ENCODE measurements at places on chromosomes 7 and 10.

GRCh38 chr7:114790521-114790920, 131.4 kb upstream of the MDFIC start:
- H3K27ac ChIP-seq, result peak overlapping the region; percentile 53
- no peak overlapping the region for H3K4me3 ChIP-seq
- no peaks in the 10 kb centered on the region for H3K36me3 ChIP-seq
- H3K4me1 ChIP-seq, result peaks cover 13% of the 10 kb centered on the region
- DNase-seq, result no peak
- no peaks in the 10 kb centered on the region for H3K27me3 ChIP-seq

GRCh38 chr7:92158660-92159575, 20.0 kb downstream of the LRRD1 start:
- no peaks in the 10 kb centered on the region for H3K36me3 ChIP-seq
- no peak overlapping the region for H3K27ac ChIP-seq
- H3K4me1 ChIP-seq, result peaks cover 8% of the 10 kb centered on the region
- DNase-seq, result no peak
- peaks cover 3% of the 10 kb centered on the region for H3K27me3 ChIP-seq

GRCh38 chr10:13686331-13686752, 99.6 kb downstream of the PRPF18 start:
- H3K4me3 ChIP-seq, result no peak overlapping the region
- H3K4me1 ChIP-seq, result peaks cover 26% of the 10 kb centered on the region
- H3K36me3 ChIP-seq, result peaks cover 5% of the 10 kb centered on the region
- DNase-seq, result no peak
- no peaks in the 10 kb centered on the region for H3K27me3 ChIP-seq
- H3K27ac ChIP-seq, result no peak overlapping the region

DNA sequence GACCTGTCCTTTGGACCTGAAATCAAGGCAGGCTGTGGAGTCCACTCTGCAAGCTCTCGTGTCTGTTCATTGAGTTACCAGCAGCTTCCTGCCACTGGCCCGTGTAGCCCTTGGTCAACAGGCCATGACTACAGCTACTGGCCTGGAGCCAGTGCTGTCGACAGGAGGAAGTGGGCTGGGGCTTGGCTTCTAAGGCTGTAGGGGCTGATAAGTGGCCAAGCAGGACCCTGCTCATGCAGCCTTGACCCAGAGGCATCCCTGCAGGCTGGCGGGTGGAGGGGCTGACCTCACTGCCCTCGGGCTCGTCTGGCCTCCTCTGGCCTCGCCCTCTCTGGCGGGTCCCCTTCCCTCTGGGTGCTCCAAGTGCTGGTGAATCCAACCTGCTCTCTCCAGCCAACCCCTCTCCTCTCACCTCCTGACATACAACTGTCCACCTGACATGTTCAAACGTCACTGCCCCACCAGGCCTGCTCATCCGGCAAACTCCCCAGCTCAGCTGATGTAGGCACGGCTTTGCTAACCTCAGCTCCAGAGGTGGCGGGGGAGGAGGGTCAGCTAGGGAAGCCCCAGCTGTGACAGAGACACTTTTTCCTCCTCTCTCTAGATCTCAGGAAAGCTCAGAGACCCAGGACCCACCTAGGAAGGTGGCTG, 188.6 kb upstream of the LYZL2 start:
- H3K4me1 ChIP-seq, result no peaks in the 10 kb centered on the region
- DNase-seq, result no peak
- no peak overlapping the region for H3K27ac ChIP-seq
- no peak overlapping the region for H3K4me3 ChIP-seq

- H3K4me3 ChIP-seq, result no peak overlapping the region
- H3K27me3 ChIP-seq, result no peaks in the 10 kb centered on the region
- no peak overlapping the region for H3K27ac ChIP-seq
- H3K36me3 ChIP-seq, result no peaks in the 10 kb centered on the region
- no peaks in the 10 kb centered on the region for H3K4me1 ChIP-seq
- DNase-seq, result no peak
Measured at GRCh38 chr7:90692947-90693346, 96.8 kb downstream of the CDK14 start.

GRCh38 chr7:145398758-145399157, 562.9 kb upstream of the TPK1 start:
- no peak overlapping the region for H3K4me3 ChIP-seq
- no peaks in the 10 kb centered on the region for H3K36me3 ChIP-seq
- no peaks in the 10 kb centered on the region for H3K4me1 ChIP-seq

GRCh38 chr7:44460325-44460724, 30.1 kb downstream of the NUDCD3 start:
- no peak for DNase-seq
- peaks cover 55% of the 10 kb centered on the region for H3K36me3 ChIP-seq
- peak overlapping the region; percentile 13 for H3K27ac ChIP-seq
- no peaks in the 10 kb centered on the region for H3K27me3 ChIP-seq
- peaks cover 14% of the 10 kb centered on the region for H3K4me1 ChIP-seq

DNA sequence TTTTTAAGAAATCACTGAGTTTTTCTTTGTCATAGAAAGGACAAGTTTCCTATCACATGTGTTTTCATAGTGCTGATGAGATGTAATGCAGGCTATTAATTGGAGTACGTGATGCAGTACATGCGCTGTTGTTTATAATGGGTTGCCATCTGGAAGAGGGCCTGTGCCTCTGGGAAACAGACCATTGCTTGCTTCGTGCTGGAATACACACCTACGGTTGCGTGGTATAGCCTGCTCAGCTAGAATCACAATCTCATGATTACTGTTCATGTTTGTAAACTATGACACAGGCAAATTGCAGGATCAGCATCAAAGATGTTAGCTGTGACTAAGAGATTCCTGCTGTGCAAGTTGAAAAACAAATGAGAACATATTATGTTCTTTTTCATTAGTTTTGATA, 107.2 kb upstream of the STEAP1B start:
- H3K4me3 ChIP-seq, result no peak overlapping the region
- no peaks in the 10 kb centered on the region for H3K27me3 ChIP-seq
- H3K36me3 ChIP-seq, result no peaks in the 10 kb centered on the region
- H3K4me1 ChIP-seq, result peaks cover 3% of the 10 kb centered on the region
- H3K27ac ChIP-seq, result no peak overlapping the region

- no peaks in the 10 kb centered on the region for H3K36me3 ChIP-seq
- H3K27ac ChIP-seq, result no peak overlapping the region
- H3K4me3 ChIP-seq, result no peak overlapping the region
- H3K4me1 ChIP-seq, result no peaks in the 10 kb centered on the region
Measured at GRCh38 chr7:47197486-47197885, 384.4 kb downstream of the TNS3 start.

DNA sequence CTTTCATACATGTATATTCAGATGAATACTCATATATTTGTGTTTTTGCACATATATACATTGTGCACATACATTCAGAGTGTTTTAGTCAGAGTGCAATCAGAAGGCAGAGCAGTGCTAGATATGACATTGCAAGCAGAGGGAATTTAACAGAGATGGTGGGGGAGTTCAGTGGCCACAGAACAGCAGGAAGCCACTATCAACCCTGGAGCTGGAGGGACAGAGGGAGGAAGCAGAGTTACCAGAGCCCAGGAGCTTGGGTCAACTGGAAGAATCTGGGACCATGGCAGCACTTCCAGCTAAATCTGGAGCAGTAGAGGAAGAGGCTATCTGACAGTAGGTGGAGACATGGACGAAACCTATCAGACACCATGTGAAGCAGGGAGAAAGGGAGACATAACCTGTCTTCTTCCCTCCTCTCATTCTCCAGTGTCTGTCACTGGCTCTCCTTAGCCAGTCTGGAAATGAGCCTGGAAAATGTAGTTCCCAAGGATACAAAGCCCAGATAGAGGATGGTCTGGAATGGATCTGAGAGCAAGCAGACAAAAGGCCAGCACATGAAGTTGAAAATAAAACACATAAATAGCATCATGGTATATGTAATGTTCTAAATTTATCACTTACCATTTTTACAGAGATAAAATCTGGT, 33.6 kb upstream of the HERPUD2 start:
- H3K4me1 ChIP-seq, result no peaks in the 10 kb centered on the region
- no peak overlapping the region for H3K27ac ChIP-seq
- no peak for DNase-seq
- no peaks in the 10 kb centered on the region for H3K36me3 ChIP-seq
- no peak overlapping the region for H3K4me3 ChIP-seq

- H3K4me1 ChIP-seq, result peaks cover 27% of the 10 kb centered on the region
- DNase-seq, result no peak
- H3K27me3 ChIP-seq, result no peaks in the 10 kb centered on the region
- H3K36me3 ChIP-seq, result no peaks in the 10 kb centered on the region
- H3K4me3 ChIP-seq, result no peak overlapping the region
Measured at GRCh38 chr7:131895541-131896164, 339.2 kb upstream of the PODXL start.

DNA sequence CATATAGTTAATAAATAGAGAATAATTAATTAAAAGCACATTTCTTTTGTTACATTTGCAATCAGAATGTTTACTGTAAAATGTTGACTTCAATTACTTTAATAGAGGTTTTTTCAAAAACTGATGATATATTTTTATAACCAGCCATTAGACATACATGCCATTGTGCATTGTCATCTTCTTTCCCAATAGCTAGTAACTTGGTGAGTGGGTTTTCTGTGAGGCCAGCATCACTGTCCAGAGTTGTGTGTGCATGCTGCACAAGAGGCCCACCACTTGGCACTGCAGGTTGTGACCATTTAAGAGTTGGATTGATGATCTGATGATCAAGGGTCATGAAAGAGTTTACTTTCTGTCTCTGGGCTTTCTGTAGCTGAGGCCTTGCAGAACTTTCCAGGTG, 46.5 kb downstream of the TFEC start:
- H3K36me3 ChIP-seq, result no peaks in the 10 kb centered on the region
- H3K27ac ChIP-seq, result no peak overlapping the region
- H3K27me3 ChIP-seq, result no peaks in the 10 kb centered on the region
- DNase-seq, result no peak
- H3K4me1 ChIP-seq, result no peaks in the 10 kb centered on the region

DNA sequence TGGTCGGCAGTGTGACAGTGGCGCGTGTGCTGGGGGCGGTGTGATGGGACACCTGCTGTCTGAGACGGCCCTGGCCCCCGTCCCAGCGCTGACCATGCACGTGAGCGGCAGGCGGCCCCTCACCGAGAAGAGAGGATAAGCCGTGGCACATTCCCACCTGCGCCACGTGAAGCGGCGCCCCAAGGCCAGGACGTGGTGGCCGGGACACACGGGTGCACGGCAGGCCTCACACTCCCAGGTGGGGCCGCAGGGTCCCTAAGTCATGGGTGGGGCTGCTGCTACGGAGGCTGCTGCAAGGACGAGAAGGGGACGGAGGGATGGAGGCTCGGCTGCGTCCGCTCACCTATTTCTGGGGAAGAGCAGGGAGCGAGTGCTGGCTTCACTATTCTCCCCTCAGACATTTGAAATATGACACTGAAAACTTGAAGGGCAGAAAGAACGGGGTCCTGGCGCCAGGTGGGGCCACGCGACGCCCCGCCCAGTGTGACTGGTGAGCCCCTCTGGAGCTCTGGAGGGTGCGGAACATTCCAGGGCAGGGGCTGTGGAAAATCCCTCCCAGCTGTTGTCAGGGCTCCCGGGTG, 7.5 kb downstream of the CYP2W1 start:
- no peaks in the 10 kb centered on the region for H3K36me3 ChIP-seq
- no peak overlapping the region for H3K27ac ChIP-seq
- no peaks in the 10 kb centered on the region for H3K4me1 ChIP-seq

GRCh38 chr7:405489-406211, 114.0 kb downstream of the PDGFA start:
- H3K36me3 ChIP-seq, result no peaks in the 10 kb centered on the region
- DNase-seq, result peak; percentile 52
- no peaks in the 10 kb centered on the region for H3K27me3 ChIP-seq
- H3K4me3 ChIP-seq, result no peak overlapping the region

DNA sequence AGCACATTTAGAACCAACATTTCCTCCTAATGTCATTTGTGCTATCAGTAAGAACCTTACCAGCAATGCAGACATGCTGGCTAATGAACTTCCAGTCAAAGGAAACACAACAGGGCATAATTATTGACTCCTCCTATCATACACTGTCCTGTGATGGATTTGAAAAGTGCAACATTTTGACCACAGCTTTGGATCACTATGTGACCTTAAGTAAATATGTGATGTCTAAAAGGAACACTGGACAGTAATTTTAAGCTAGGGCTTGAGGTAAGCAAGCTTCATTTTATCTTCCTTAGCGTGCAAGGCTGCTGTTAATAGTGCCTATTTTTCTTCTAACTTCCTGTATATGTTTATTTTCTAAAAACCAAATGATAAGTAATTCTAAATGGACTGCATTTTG, 240.6 kb upstream of the HGF start:
- no peak overlapping the region for H3K27ac ChIP-seq
- H3K27me3 ChIP-seq, result no peaks in the 10 kb centered on the region
- H3K36me3 ChIP-seq, result no peaks in the 10 kb centered on the region
- H3K4me1 ChIP-seq, result peaks cover under 1% of the 10 kb centered on the region
- H3K4me3 ChIP-seq, result no peak overlapping the region

- H3K36me3 ChIP-seq, result no peaks in the 10 kb centered on the region
- no peaks in the 10 kb centered on the region for H3K27me3 ChIP-seq
- no peak overlapping the region for H3K4me3 ChIP-seq
- no peak overlapping the region for H3K27ac ChIP-seq
Measured at GRCh38 chr7:36306722-36307121, 82.9 kb upstream of the ANLN start.

DNA sequence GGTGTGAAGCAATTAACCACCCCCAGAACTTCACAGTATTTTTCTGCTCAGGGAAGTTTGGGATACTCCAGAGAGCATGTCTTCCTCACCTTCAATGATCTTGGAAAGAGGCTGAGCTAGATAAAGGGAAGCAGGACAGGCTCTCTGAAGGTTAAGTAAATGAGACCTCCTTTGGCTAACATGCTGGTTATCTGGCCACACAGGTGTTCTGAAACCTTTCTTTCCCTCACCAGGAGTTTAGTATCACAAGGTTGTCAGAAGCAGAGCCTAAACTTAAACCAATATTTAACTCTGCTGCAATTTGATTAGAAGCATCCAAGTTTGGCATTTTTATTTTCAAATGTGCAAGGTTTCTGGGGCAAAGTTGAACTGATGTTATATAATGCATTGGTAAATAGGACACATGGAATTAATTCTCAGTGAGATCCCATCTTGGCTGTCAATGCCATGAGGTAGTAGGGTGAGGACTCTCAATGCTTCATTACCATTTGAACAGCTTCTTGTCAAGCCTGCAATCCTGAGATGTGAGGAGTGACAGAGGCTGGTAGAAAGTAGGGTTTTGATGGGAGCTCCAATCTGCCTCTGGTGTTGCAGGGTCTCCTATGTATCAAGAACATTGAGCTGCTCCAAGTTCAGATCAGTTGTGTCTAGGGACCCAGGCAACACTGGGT, 3.6 kb upstream of the PNLIP start:
- no peaks in the 10 kb centered on the region for H3K36me3 ChIP-seq
- no peaks in the 10 kb centered on the region for H3K27me3 ChIP-seq
- DNase-seq, result no peak
- H3K4me1 ChIP-seq, result peaks cover 17% of the 10 kb centered on the region

DNA sequence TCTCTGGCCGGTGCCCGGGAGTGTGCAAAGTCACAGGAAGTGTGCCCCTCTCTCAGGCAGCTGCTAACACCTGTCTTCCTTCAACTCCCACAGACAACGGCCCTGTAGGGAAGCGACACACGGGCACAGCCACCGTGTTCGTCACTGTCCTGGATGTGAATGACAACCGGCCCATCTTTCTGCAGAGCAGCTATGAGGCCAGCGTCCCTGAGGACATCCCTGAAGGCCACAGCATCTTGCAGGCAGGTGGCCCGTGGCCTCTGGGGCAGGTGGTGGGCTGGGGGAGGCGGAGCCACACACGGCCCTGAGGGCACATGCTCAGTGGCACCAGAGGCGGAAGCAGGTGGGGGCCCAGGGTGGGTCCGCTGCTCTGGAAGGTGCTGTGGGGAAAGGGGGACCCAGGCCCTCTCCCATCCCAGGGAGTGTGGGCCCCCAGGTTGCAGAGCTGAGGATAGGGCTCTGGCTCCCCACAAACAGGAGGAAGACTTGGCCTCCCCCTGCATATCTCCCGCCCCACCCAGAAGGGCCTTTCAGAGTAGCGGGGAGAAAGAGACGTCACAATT, 6.9 kb downstream of the C10orf105 start:
- no peaks in the 10 kb centered on the region for H3K27me3 ChIP-seq
- peaks cover 12% of the 10 kb centered on the region for H3K4me1 ChIP-seq
- no peak overlapping the region for H3K4me3 ChIP-seq
- H3K36me3 ChIP-seq, result no peaks in the 10 kb centered on the region

Data from RWPE2 (cell line).